ENCODE measurements at places on chromosomes 3 and 15. TPM values are rescaled to one million over a fixed set of nuclear protein-coding genes. Genes with fewer than 3 reads are reported as not detected.

DNA sequence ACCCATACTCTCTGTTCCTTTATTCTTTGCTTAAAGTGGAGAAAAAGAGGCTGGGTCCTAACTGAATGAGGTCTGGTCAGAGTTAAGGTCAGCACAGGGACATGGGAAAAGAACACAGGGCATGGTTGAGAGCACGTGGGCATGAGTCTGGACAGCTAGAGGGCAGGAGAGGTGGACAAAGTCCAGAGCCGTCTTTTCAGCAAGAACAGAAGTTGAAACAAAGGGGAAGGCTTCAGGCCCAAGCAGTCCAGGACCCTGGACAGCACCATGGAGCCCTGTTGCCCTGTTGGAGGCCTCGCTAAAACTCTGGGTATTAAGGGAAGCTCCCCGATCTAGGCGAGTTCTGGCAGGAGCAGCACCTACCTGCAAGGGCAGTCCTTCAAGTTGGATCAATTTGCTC, 50.7 kb downstream of the XYLB start:
- DNase-seq = no peak

- DNase-seq = no peak
Observed at GRCh38 chr3:158918008-158918407, 116.2 kb downstream of the MFSD1 start.

- no peak for DNase-seq
Observed at GRCh38 chr15:94246016-94246415, 14.7 kb downstream of the MCTP2 start.

DNA sequence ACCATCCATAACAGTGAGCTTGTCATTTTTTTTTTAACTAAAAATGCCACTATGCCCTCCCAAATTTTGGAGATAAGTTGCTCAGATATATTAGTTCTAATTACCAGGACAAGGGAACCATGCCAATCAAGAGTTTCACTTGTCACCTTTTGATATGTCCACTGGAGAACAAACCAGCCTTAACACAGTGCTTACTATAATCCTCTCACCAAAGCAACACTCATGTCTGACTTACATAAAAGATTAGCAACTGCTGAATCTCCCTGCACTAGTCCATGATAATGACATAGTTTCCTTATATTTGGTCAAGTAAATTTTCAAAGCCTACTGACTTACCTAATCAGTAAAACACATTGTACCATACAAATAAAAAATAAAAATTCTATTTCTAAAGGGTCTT, 44.4 kb downstream of the TTBK2 start:
- no peak for DNase-seq

DNA sequence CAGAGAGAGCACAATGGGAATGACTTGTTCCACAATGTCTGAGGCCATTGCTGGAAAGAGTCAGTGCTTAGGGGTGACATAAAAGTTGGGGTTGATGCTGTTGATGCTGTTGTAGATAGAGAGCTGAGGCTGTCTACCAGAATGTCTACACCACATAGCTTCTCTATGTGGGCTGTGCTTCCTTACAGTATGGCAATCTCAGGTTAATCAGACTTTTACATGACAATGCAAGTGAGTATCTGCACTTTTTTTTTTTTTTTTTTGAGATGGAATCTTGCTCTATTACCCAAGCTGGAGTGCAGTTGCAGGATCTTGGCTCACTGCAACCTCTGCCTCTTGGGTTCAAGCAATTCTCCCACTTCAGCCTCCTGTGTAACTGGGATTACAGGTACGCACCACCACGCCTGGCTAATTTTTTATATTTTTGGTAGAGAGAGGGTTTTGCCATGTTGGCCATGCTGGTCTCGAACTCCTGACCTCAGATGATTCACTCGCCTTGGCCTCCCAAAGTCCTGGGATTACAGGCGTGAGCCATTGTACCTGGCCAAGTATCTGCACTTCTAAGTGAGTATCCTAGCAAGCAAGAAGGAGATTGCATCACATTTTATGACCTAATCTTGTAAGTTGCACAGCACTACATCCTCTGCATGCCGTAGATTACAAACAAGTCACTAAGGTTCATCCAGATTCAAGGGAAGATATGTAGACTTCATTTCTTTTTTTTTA, 28.7 kb downstream of the DLEC1 start:
- no peak for DNase-seq

PARP15 gene
- 23.5 TPM for total RNA-seq

DNA sequence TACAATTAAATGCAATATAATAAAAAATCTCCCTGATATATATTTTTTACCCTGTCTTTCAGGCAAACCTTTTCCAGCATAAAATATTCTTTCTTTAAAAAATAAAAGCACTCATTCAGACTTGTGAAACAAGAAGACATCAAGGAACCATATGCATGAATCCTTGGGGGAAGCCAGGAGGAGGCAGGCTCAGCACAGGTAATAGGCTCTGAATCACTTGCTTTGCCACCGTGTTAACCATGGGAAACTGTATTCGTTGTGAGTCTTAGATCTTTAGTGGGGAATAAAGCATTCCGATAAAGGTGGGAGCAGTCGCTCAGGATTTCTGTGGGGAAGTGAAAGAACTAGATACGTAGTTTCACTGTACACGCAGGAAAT, 42.4 kb downstream of the FBN1 start:
- DNase-seq = no peak

GRCh38 chr15:77986891-77987764, 90.4 kb downstream of the TBC1D2B start:
- no peak for DNase-seq

- DNase-seq = no peak
Observed at GRCh38 chr3:127342735-127343134, 54.9 kb upstream of the PRR20G start.

PLIN1 gene
- total RNA-seq = 0.43 TPM

- no peak for DNase-seq
Observed at GRCh38 chr3:10350324-10350985, 29.5 kb upstream of the SEC13 start.

GRCh38 chr3:151283907-151284461, 5.6 kb upstream of the P2RY14 start:
- DNase-seq = no peak

NDN gene
- 1.6 TPM for total RNA-seq

GUCA1C gene
- total RNA-seq = not detected

GRCh38 chr3:143330296-143330868, 210.8 kb downstream of the CHST2 start:
- DNase-seq = no peak

- DNase-seq = no peak
Observed at GRCh38 chr3:155086051-155086450, 5.9 kb downstream of the MME start.

MYL3 gene
- total RNA-seq = not detected

CACNA2D3 gene
- not detected for total RNA-seq

DNA sequence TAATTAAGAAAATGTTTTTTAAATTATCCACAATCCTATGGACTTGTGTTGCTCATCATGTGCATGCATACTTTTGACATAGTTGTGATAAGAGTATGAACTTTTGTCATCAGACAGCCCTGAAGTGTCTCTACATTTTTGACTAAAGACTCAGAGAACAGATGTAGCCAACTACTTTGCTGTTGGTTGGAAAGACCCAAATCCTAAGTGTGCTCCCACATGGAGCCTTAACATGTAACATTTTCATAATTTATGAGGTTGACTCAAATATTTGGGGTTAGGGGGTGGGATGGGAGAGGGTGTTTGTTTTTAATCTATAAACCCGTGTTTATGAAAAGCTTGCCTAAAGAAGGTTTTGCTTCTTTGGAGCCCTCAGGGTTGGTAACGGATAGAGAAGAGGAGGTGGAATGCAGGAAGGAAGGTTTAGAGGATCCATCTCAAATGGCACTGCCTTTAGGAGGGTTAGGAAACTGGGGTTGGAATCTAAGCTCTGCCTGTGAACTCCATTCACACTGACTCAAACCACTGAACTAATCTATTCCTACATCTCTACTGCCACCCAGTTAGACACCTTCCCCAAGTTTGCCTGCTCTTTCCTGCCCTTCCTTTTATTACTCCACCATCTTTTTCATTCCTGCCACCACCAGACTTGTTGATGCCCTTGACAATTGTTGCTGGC, 3.7 kb downstream of the BOC start:
- DNase-seq = no peak

DNA sequence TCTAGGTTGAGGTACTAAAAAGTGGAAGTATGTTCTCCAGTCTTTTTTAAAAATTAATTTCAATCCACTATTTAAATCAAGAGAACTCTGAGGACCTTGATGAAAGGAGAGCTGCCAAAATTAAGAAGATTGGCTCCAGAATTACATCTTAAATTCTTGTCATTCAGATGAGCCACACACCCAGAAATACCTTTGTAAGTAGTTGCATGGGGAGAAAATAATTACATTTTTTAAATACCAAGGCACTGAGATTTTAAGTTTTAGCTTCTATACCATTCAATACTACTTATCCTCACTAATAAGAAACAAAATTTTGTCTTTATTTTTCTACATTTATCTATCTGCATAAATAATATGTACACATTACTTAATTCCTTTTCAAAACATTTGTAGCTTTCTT, 1132.8 kb downstream of the OTOL1 start:
- DNase-seq = no peak

DNA sequence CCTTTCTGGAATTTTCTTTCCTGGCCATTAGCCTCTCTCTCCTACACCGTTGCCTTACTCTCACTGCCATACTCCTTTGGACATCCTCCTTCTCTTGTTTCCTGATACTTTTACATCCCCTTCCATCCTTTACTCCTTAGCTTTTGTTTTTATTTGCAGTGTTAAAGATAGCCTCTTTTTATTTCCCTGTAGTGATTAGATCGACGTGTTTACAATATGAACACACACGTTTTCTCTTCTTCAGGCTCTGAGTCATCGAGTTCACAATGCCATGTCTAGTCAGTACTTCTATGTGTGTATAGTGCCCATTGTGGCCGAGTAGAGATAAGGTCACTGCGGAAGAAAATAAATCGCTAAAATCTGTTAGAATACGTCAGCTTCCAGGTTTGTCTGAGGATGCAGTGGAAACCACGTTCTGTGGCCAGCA, 208.5 kb downstream of the LPP start:
- DNase-seq = no peak

TAGLN3 gene
- 0.49 TPM for total RNA-seq

GRCh38 chr3:45261333-45262110, 35.4 kb upstream of the TMEM158 start:
- no peak for DNase-seq

- no peak for DNase-seq
Observed at GRCh38 chr15:99957642-99958013, 224.4 kb upstream of the LYSMD4 start.

DNA sequence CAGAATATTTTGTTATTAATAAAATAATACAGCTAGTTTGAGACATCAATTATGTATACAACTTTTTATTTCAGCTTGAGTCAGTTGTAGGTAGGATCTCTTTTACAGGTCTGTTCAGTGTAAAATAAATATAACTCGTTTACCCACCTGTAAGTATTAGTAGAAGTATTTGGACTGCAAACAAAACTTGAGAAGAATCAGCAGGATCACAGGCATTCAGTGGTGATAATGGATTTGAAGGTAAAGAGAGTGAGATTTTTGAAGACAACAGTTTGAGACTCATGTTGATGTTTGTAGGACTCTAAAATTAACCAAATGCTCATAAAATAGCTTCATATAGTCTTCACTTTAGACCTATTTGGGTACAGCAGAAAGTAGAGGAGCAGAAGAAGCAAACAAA, 35.5 kb upstream of the CCNB2 start:
- DNase-seq = no peak

NGRN gene
- total RNA-seq = 17.8 TPM

GP5 gene
- 0.43 TPM for total RNA-seq

ITGA11 gene
- total RNA-seq = 1.8 TPM

GRCh38 chr15:62844564-62845240, 197.8 kb upstream of the TPM1 start:
- DNase-seq = no peak

DNA sequence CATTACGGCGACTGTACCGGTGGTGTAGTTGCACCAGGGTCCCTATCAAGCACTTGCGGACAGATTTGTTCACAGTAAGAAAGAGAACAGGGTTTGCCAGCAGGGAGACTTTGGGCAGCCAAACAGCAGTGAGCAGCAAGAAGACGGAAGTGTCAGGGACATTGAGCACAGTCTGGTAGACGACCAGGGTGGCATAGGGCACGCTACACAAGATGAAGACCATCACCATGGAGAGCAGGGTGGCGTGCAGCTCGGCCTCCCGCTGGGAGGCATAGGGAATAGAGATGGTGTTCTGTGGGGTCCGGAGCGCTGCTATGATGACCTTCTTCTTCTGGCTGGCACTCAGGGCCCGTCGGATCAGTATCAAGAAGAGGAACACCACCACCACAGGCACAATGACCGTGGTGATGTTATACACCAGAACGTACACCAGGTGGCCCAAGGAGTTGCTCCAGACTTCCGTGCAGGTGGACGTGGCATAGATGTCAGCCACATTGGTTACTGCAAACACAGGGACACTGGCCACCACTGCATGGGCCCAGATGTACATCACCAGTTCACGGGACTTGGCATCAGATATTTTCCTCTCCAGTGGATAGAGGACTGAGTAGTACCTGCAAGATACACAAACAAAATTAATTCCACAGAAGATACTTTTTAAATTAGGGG, 19.1 kb upstream of the FSIP1 start:
- peak; percentile 13 for DNase-seq

DNA sequence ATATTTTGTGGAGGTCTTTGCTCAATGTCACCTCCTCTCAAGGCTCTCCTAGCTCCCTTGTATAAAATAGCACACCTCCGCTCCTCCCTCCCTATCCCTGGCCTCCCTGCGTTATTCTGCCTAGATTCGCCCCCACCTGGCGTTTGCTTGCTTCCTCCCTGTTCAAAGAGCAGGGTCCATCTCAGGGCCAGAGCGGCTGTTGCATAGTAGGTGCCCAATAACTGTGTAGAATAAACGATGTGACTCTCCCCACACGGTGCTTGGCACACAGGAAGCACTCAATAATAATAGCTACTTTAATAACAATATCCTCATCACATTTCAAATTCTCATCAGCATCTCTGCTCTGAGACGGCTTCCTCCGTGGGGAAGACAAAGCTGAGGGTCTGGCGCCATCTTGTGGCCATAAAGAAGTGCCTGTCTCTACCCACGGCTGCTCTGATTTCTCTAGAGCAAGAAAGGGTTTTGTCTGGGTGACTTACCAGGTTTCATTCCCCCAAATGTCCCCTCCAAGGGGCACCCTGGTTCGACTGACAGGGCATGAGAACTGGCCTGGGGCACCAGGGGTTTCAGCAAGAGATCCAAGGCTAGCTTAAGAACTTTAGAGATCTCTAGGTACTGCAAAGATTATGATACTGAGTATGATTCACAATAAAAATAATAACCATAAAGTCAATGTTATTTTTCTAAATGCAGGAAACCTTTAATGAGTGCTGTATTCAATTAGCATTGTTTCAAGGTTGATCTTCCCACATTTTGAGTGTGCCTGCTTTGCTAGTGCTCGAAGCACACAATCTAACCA, 16.1 kb downstream of the CD276 start:
- peak; percentile 68 for DNase-seq

DNA sequence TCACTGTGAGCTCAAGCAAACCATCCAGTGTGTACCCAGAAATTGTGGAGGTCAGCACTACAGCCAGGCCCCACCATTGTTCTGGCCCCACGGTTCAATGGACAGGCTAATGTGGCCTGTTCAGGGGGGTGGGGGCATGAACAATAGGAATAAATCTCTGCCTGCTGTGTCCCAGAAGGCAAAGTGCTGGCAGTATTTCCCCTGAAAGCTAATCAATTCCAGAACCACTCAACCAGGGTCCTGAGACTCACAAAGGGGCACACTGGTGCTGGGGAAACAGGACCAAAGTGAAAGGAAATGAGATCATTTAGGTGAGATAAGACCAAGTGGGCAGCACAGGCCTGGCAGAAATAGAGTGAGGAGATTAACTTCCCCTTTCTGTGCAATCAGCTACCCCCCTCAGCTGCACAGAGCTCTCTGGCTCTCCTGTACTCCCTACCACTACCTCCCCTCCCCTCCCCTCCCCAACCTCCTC, 11.5 kb downstream of the CRYGS start:
- no peak for DNase-seq

All from activated naive CD4-positive, alpha-beta T cell treated with anti-CD3 and anti-CD28 coated beads, Interleukin-2, amount 50 U/mL, for 72 hours (primary cell).